ENCODE measurements at places on chromosomes 5 and 9.

- peak; percentile 13 for DNase-seq
Measured at GRCh38 chr9:127360829-127361228, 36.1 kb upstream of the SLC2A8 start.

DNA sequence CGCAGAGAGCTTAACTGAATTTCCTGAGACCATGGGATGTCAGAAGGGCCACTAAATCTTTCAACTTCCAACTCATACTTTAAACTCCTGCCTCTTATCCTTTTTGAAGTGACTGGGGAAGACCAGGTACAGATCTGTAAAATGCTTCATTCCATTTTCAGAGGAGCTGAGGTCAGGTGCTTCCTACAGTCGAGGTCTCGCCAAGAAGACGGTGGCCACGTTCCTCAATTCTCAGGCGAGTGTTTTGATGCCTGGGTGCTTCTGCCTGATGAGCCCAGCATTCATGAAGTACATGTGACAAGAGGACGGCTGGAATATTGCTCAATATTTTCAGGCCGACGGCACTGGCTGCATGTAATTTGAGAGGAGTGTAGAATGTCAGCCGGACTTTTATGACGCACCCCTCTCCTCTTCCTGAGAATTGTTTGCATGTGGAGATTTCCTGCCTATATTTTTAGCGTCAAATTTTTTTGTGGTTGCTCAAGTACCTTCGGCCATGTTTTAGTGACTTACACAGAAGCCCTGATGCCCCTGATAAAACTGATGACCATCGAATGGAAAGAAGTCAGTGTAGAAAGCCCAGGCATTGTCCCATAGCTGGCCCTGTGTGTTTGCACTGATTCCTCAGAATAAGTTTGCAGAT lies 38.8 kb upstream of the GLRX start:
- DNase-seq, result peak; percentile 97

DNA sequence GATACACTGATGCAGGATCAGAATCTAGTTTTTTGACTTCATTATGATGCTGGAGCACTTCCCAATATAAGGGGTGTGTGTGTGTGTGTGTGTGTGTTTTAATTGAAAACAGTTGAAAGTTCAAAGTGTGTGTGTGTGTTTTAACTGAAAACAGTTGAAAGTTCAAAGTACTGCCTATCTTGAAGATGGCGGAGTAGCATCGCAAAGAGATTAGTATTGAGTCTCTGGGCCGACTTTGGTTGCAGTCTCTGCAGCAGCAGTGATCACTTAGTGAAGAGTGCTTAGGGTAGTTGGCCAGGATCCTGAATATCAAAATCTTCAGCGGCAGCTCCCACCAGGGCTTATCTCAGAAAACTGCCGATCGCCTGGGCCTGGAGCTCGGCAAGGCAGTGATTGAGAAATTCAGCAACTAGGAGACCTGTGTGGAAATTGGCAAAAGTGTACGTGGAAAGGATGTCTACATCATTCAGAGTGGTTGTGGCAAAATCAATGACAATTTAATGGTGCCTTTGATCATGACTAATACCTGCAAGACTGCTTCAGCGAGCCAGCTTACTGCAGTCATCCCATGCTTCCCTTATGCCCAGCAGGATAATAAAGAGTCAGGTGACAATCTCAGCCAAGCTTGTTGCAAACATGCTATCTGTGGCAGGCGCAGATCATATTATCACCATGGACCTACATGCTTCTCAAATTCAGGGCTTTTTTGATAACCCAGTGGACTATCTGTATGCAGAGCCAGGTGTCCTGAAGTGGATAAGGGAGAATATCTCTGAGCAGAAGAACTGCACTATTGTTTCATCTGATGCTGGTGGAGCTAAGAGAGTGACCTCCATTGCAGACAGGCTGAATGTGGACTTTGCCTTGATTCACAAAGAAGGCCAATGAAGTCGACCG lies 7.3 kb upstream of the SCAI start:
- no peak for DNase-seq

GRCh38 chr5:73215891-73216610 lies 43.1 kb downstream of the TMEM174 start:
- peak; percentile 78 for DNase-seq

DNA sequence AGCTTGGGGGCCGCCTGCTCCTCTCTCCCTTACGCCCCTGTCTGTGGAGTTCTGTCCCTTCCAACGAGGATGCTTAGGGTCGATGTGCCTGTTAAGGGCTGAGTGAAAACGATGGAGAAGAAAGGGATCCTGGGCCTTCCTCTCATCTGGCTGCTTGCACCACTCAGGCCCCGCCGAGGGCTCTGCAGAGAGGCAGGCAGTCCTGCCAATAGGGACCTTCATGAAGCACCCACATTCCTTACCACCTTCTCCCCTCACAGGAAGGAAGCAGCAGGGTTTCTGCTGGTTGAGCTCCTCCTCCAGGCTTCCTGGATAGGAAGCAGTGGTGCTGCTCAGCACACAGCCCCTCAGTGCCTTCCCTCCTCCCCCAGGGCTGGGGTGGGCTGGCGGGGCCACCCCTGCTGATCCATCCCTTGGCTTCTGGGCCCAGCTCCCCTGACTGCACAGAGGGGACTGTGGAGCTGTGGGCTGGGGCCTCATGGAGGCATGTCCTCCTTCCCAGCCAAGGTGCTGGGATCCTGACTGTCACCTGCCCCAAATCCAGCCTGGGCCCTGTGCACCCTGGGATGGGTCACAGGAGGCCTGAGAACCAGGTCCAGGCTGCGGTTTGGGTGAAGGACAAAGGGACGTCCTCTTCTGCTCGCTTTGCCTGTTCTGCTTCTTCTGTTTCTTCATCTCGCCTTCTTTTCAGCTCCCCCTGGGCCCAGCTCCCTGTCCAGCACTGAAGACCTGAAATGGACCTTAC lies 50.5 kb downstream of the AHRR start:
- peak; percentile 16 for DNase-seq

GRCh38 chr5:161064781-161065180 lies 212.8 kb upstream of the ATP10B start:
- DNase-seq, result no peak

DNA sequence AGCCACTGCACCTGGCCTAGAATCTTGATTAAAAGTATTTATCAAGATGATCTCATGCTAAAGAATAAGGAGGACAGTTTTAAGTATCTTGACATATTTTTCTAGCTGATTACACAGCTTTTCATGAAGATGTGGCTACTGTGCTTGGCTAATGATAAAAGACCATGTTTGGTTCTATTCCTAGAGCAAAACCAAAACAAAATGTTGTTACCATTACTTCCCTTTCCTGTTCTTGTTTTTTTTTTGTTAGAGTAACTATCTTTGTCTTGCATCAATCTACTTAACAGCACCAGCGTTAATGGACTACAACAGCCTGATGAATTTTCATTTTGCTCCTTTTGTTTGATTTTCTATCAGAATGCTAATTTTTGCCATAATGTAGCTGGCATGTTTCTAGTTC lies 86.2 kb upstream of the DHFR start:
- DNase-seq, result no peak

- peak; percentile 89 for DNase-seq
Measured at GRCh38 chr5:60333005-60333571, 366.9 kb downstream of the DEPDC1B start.

GRCh38 chr5:74632947-74633356 lies 7.6 kb downstream of the ENC1 start:
- DNase-seq, result no peak

GRCh38 chr5:163409384-163409783 lies 28.0 kb upstream of the CCNG1 start:
- no peak for DNase-seq

- peak; percentile 91 for DNase-seq
Measured at GRCh38 chr9:128554155-128554862, 1.9 kb downstream of the SPTAN1 start.

- no peak for DNase-seq
Measured at GRCh38 chr5:50967009-50967562, 300.6 kb downstream of the PARP8 start.

- DNase-seq, result no peak
Measured at GRCh38 chr5:139459451-139459934, 3.0 kb downstream of the ECSCR start.

DNA sequence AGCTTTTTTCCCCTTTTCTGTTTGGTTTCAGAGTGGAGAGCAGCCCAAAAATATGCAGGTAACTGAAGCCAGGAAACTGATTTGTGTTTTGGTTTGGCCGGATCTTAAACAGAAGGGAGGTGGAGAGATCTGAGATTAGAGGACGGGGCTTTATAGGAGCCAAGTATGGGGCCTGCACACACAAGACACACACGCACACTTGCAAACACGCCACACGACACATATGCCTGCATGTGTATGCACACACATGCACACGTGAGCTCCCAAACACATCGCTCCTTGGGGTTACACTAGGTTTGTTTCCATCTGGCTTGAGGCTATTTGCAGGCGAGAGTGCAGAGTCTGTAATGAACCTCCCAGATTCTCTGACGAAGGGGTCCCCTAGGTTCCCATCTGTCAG lies 18.3 kb downstream of the BTNL9 start:
- no peak for DNase-seq

- no peak for DNase-seq
Measured at GRCh38 chr9:131335368-131335755, 45.8 kb downstream of the PLPP7 start.

DNA sequence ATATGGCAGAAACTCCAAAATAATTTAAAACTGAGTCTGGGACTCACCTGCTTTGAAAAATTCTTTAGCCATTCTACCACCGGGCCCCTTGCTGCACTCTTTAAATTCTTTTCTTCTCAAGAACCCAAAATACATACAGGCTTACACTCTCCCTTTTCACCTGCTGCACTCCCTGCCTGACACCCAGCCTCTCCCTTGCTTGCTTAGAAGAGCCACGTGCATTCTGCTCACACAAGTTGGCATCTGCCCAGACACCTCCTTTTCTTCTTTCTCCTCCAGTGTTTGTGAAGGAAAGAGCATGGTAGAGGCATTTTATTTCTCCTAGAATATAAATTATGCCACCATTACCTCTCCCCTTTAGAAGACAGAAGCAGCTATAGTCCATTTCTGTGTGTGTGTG lies 39.0 kb upstream of the AOPEP start:
- no peak for DNase-seq

GRCh38 chr5:96680759-96681470 lies 18.7 kb downstream of the CAST start:
- DNase-seq, result no peak

GRCh38 chr5:82526540-82526939 lies 248.4 kb upstream of the RPS23 start:
- no peak for DNase-seq

GRCh38 chr9:133937120-133937519 lies 55.0 kb downstream of the VAV2 start:
- no peak for DNase-seq

GRCh38 chr5:169218861-169219260 lies 82.1 kb downstream of the SLIT3 start:
- peak; percentile 37 for DNase-seq

DNA sequence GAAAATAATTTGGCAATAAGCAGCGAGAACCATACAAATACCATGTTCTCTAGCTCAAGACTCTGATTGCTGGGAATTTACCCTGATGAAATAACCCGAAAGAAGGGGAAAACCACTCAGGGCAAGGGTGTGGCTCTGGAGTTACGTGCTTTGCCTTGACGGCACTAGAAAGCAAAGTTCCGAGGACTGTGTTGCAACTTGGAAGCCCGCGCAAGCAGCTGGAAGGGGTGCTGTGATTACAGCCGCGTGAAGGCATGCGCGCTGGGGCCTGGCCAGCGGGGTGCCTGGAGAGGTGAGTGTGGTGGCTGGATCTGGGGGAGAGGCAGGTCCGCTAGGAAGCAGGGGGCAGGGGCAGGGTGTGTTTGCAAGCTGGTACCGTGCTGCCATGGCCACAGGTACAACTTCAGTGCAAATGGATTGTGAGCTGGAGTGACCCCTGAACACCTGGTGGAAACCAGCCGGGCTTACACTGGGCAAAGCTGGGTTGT lies 52.6 kb upstream of the CNOT6 start:
- DNase-seq, result peak; percentile 38

- DNase-seq, result no peak
Measured at GRCh38 chr5:130050585-130050984, 146.3 kb downstream of the CHSY3 start.

DNA sequence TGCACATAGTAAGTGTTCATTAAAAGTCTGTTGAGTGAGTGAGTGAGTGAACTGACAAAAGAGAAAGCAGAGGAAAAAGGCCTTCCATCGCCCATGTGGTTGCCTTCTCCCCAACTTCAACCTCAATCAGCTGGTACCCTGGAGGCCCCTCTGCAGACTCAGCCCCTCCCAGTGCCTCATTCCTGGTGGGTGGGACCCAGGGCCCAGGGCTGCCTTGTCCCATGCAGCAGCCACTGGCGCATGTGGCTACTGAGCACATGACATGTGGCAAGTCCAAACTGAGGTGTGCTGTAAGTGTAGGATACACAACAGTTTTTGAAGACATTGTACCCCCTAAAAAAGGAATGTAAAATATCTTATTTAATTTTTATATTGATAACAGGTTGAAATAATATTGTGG lies 29.6 kb downstream of the NDUFA8 start:
- DNase-seq, result no peak

DNA sequence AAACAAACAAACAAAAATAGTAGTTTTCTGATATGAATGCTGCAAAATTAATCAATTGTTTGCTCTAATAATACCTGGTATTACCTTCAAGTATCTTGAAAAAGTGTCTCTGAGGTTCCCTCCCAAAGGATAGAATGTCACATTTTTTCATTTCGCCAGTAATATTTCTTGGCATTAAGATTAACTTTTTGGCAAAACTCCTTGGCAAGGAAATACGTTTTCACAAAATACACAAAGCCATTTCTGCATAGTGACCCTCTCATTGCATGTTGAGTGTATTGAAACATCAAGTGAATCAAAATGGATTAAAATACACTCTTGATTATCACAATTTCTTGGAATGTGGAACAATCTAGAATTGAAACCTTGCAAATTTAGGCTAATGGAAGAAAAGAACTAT lies 230.5 kb downstream of the ATPSCKMT start:
- DNase-seq, result no peak

GRCh38 chr9:98442114-98442513 lies 186.7 kb upstream of the TBC1D2 start:
- no peak for DNase-seq

- DNase-seq, result no peak
Measured at GRCh38 chr5:81161012-81161601, 72.0 kb upstream of the CKMT2 start.

GRCh38 chr5:147098233-147098790 lies 136.5 kb upstream of the STK32A start:
- DNase-seq, result peak; percentile 39

- DNase-seq, result no peak
Measured at GRCh38 chr9:21556581-21557427, 74.7 kb upstream of the IFNE start.

GRCh38 chr9:3457175-3457574 lies 68.6 kb downstream of the RFX3 start:
- no peak for DNase-seq

DNA sequence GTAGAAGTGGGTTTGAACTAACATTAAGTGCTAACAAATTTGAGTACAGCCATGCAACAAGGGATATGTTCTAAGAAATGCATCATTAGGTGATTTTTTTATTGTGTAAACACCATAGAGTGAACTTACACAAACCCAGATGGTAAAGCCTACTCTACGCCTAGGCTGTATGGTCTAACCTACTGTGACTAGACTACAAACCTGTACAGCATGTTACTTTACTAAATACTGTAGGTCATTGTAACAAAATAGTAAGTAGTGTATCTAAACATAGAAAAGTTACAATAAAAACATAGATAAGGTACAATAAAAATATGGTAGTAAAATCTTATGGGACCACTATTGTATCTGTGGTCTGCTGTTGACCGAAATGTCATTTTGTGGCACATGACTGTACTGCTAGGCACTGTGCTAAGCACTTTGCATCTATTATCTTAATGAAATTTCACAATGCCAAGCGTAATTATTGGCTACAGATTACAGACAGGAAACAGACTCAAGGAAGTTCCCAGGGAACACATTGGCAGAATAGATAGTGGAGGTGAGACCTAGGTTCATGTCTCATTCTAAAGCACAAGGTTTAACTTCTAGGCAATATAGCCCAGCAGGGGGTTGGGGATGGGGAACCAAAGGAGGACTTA lies 62.7 kb downstream of the ATP10B start:
- DNase-seq, result no peak

Measured in fibroblast of upper back skin (primary cell).